ENCODE measurements at places on chromosomes 2 and 18. TPM values are rescaled to one million over a fixed set of nuclear protein-coding genes. Genes with fewer than 3 reads are reported as not detected.

- H3K4me3 ChIP-seq: no peak overlapping the region
- no peak for DNase-seq
- H3K27ac ChIP-seq: no peak overlapping the region
- no peaks in the 10 kb centered on the region for H3K27me3 ChIP-seq
- H3K36me3 ChIP-seq: no peaks in the 10 kb centered on the region
These were observed 252.4 kb downstream of the FSIP2 start for GRCh38 chr2:185990861-185991525.

DNA sequence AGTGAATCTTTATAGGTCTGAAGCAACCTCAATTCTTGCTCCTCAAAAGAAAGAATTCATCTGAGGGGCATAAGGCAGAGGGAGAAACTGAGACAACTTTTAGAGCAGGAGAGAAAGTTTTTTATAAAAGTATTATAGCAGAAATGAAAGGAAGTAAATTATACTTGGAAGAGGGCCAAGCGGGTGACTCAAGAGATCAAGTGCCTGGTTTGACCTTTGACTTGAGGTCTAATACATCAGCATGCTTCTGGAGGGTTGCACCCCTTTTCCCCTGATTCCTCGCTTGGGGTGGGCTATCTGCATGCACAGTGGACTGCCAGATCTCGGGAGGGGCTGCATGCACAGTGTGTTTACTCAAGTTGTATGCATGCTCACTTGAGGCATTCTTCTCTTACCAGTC is 268.5 kb upstream of the LRATD1 start:
- H3K4me3 ChIP-seq: no peak overlapping the region
- DNase-seq: no peak
- no peaks in the 10 kb centered on the region for H3K36me3 ChIP-seq
- no peak overlapping the region for H3K27ac ChIP-seq

GRCh38 chr2:223721746-223722145 is 115.6 kb downstream of the AP1S3 start:
- H3K4me1 ChIP-seq: peaks cover 38% of the 10 kb centered on the region
- no peaks in the 10 kb centered on the region for H3K27me3 ChIP-seq
- no peak overlapping the region for H3K27ac ChIP-seq
- no peak for DNase-seq

DNA sequence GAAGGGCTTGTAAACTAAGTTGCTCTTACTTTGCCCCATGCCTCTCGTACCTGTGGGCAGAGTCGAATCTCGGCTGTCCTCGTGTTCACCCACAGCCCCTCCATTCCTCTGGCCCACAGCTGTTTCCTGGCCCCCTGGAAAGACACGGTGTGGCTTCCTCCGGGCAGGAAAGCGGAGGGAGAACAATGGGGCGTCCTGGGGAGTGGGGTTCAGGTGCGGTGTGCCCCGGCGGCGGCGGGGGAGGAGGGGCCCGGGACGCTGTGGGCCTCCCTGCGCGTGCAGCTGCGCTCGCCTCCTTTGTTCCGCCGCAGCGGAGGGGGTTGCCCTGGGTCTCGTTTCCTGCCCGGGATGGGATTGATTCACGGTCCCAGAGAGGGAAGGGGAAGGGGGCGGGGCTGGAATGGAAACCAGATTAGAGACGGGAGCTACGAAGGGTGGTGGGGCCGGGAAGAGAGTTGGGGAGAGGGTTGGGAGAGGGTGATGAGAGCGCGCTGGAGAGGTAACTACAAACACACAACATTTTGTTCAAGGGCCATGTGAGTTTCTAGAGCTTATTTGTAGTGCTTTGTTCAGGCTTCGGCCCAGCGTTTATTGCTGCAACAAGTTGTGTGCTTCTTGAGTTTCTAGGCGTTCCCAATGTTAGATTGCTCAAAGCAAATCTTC is 796 bp downstream of the MYO1B start:
- no peaks in the 10 kb centered on the region for H3K36me3 ChIP-seq
- DNase-seq: peak; percentile 74
- H3K4me1 ChIP-seq: peaks cover 38% of the 10 kb centered on the region
- no peaks in the 10 kb centered on the region for H3K27me3 ChIP-seq
- H3K4me3 ChIP-seq: peak overlapping the region; percentile 83

DNA sequence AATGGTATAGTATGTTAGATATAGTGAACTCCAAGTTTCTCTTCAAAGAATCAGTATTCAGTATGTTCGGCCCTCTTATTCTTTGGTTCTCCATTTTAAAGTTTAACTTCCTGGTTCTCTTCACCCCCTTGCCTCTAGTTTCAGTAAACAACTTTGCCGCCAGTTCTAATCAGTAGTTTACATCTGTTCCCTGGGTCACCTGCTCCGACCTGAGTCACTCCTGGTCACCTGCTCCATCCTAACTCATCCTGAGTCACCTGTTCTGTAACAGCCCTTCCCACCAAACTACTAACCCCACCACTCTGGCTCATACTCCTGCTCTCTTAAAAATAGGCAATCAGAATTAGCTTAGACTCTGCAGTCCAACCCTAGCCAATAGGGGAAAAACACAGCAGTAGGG is 23.7 kb upstream of the TEX51 start:
- no peaks in the 10 kb centered on the region for H3K27me3 ChIP-seq
- DNase-seq: no peak
- H3K4me1 ChIP-seq: no peaks in the 10 kb centered on the region
- H3K4me3 ChIP-seq: no peak overlapping the region
- no peak overlapping the region for H3K27ac ChIP-seq
- H3K36me3 ChIP-seq: no peaks in the 10 kb centered on the region

- no peak overlapping the region for H3K4me3 ChIP-seq
- no peaks in the 10 kb centered on the region for H3K27me3 ChIP-seq
- no peaks in the 10 kb centered on the region for H3K4me1 ChIP-seq
- H3K27ac ChIP-seq: no peak overlapping the region
- no peak for DNase-seq
- H3K36me3 ChIP-seq: no peaks in the 10 kb centered on the region
These were observed 579.6 kb upstream of the NXPH2 start for GRCh38 chr2:139359818-139360217.

- H3K4me3 ChIP-seq: peak overlapping the region; percentile 96
- H3K36me3 ChIP-seq: no peaks in the 10 kb centered on the region
- H3K27ac ChIP-seq: peak overlapping the region; percentile 100
- H3K27me3 ChIP-seq: no peaks in the 10 kb centered on the region
- DNase-seq: no peak
- peaks cover 19% of the 10 kb centered on the region for H3K4me1 ChIP-seq
These were observed 2.7 kb upstream of the TGIF1 start for GRCh38 chr18:3447068-3447894.

- no peak overlapping the region for H3K4me3 ChIP-seq
- no peaks in the 10 kb centered on the region for H3K27me3 ChIP-seq
- peaks cover 34% of the 10 kb centered on the region for H3K4me1 ChIP-seq
These were observed 61.6 kb downstream of the ICOS start for GRCh38 chr2:203997980-203998809.

GRCh38 chr2:144370937-144371584 is 148.9 kb downstream of the ZEB2 start:
- no peak overlapping the region for H3K4me3 ChIP-seq
- peaks cover 38% of the 10 kb centered on the region for H3K4me1 ChIP-seq
- no peak overlapping the region for H3K27ac ChIP-seq
- no peaks in the 10 kb centered on the region for H3K36me3 ChIP-seq

- no peak for DNase-seq
- H3K4me3 ChIP-seq: no peak overlapping the region
- peaks cover 1% of the 10 kb centered on the region for H3K36me3 ChIP-seq
- peaks cover 14% of the 10 kb centered on the region for H3K4me1 ChIP-seq
These were observed 74.7 kb upstream of the TMEM200C start for GRCh38 chr18:5969989-5970403.

DNA sequence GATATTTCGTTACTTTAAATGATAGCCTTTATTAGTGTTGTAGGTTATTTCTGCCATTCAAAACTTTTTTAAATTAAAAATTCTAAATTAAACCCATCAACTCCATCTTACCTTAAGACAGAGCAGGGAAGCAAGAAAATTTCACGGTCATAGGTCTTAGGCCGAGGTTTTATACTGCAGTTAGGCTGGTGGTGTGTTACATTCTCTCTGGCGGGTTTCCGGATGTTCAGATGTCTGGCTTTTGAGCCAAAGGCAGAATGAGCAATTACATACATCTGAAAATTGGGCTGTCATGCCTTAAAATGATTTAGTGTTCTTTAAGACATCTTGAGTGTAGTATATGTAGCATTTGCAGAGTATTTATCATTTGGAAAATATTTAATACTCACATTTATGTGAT is 27.9 kb downstream of the GLS start:
- no peak for DNase-seq
- no peak overlapping the region for H3K4me3 ChIP-seq
- no peaks in the 10 kb centered on the region for H3K27me3 ChIP-seq
- H3K36me3 ChIP-seq: peaks cover 12% of the 10 kb centered on the region
- H3K4me1 ChIP-seq: peaks cover 31% of the 10 kb centered on the region

DNA sequence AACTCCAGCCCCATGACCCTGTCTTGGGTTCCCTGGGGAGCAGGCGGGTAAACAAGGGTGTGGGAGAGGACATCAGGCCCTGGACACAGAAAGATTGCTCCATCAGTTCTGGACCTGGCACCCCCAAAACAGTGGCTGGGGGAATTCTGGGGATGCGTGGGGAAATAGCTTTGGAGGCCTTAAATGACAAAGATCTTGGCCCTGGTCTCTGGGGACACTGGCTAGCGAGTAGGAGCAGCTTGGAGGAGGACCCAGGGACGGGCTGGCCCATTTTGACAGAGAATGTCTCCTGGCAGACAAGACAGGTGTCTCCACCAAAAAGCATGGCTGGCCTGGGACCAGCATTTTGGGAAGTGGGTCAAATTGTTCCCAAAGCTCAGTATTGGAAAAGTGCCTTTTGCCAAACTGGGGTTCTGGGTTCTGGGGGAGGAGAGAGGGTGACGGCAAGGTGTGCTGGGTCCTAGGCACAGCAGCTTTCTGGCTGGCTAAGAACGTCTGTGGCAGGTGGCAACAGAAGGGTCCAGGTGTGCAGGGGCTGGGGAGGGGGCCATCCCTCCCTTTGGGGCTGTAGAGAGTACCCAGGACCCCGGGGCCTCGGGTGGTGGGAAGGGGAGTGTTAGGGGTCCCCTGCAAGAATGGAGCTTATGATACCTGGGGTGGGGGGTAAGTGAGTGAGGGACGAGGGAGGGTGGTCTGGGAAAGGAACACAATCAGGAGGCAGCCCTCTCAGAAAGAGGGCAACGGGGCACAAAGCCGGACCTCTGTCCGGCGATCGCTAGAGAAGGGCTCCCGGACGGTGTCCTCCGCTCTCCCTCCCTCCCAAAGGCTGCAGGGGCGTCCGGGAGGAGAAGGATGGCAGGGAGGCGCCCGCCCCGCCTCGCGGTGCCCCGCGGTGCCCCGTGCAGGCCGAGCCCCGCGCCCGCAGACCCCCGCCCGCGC is 556 bp downstream of the CYRIA start:
- H3K4me3 ChIP-seq: peak overlapping the region; percentile 76
- no peak for DNase-seq
- no peak overlapping the region for H3K27ac ChIP-seq
- peaks cover 21% of the 10 kb centered on the region for H3K27me3 ChIP-seq
- no peaks in the 10 kb centered on the region for H3K36me3 ChIP-seq

GRCh38 chr18:75742516-75742915 is 315.0 kb upstream of the SMIM21 start:
- H3K27ac ChIP-seq: no peak overlapping the region
- peaks cover 3% of the 10 kb centered on the region for H3K4me1 ChIP-seq
- H3K27me3 ChIP-seq: no peaks in the 10 kb centered on the region
- H3K4me3 ChIP-seq: no peak overlapping the region
- no peaks in the 10 kb centered on the region for H3K36me3 ChIP-seq

DNA sequence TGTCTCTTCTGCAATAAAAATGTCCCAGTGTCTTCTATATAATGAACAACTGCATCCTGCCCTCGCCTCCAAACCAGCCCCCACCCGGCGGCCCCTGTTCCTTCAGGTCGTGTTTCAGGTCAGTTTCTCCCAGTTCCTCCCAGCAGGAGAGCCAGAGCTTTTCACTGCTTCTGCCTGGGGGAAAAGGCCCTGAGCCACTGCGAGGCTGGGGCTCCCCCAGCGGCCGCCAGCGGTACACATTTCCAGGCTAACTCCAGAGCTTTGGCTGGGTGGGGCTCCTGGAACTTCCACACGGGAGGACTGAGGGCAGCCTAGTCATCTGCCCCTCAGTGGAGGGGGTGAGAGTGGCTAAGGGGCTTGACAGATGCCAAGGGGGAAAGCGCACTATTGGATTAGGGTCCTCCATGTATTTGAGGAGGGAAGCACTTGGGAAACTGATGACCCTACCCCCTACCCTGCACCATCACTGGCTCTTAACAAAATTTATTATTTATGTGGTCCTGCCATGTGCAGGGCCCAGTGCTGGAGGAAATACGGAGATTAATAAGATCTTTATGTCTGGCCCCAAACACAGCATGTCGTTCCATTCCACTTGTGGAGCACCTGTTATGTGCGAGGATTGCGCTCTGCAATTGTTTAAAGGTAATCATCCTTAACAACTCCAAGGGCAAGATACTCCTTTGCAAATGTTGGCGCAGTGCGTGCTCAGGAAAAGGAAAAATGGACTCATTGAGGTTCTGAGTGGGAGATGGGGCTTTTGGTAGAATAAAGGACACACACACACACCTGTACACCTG is 17.3 kb upstream of the CYS1 start:
- H3K4me3 ChIP-seq: no peak overlapping the region
- H3K36me3 ChIP-seq: no peaks in the 10 kb centered on the region
- H3K27me3 ChIP-seq: peaks cover 2% of the 10 kb centered on the region
- H3K4me1 ChIP-seq: peaks cover 3% of the 10 kb centered on the region

DNA sequence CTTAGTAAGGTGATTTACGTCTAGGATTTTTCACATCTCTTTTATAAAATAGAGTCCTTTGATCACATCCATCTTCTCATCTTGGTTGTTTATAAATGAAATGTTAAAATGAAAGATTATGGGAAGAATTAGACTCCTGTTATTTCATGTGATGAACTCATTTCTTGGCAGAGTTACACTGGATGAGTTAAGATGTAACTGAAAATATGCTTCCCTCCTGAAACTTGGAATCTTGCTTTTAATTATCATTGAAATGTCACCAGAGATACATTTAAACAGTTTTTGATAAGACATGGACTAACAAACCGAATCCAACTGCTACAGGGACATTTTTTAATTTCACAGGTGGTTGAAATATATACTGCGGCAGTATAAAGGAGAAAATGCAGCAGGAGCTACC is 274.0 kb downstream of the DLGAP1 start:
- DNase-seq: no peak
- no peak overlapping the region for H3K27ac ChIP-seq
- no peak overlapping the region for H3K4me3 ChIP-seq
- no peaks in the 10 kb centered on the region for H3K27me3 ChIP-seq
- H3K4me1 ChIP-seq: no peaks in the 10 kb centered on the region
- no peaks in the 10 kb centered on the region for H3K36me3 ChIP-seq

The FOXD4L1 gene
- 0.49 TPM for total RNA-seq

The PELI1 gene
- 134 TPM for total RNA-seq

The FOXI3 gene
- 0.27 TPM for total RNA-seq

The DYNAP gene
- total RNA-seq: not detected
